ENCODE measurements at places on chromosomes 5 and 9.
A peak's percentile ranks its signal among the peaks of the same experiment; 100 is the strongest.

GRCh38 chr9:130837002-130837511, 2.0 kb downstream of the ABL1 start:
- no peak for DNase-seq

DNA sequence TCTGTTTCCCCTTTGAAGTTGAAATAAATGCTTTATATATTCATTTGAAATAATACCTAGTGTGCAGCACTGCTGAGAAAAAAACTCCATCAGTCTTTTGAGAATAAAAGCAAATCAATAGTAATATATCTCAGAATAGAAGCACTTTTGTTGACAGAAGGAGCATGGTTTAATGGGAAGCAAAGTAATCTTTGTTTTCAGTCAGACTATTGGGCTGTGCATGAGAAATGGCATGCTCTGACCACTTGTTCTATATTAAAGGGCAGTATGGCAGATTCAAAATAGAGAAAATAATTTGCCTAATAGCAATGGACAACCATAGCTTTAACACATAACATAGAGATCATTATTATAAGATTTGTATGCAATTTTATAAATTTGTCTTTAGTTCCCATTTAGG, 12.4 kb downstream of the CDH10 start:
- no peak for DNase-seq

- DNase-seq = peak; percentile 64
Observed at GRCh38 chr5:172659909-172660628, 19.0 kb downstream of the NEURL1B start.

DNA sequence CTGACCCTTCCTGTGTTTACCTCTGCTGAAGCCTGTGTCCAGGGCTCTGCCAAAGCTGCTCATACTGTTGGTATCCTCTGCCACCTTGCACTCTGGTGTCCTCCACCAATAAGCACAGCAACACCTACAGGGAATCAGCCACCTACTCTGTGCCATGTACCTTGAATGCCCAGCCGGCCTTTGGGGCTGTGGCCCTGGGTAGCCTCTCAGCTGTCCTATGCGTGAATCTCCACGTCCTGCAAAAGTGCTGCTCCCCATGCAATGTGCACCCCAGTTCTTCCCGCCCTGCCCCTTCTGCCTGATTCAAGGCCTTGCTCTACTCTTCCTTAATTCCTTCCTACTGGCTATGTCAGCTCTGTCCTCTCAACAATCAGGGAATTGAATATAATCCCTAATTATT, 506.5 kb downstream of the ARHGEF28 start:
- DNase-seq = no peak

- DNase-seq = no peak
Observed at GRCh38 chr9:89633920-89634319, 29.1 kb downstream of the GADD45G start.

DNA sequence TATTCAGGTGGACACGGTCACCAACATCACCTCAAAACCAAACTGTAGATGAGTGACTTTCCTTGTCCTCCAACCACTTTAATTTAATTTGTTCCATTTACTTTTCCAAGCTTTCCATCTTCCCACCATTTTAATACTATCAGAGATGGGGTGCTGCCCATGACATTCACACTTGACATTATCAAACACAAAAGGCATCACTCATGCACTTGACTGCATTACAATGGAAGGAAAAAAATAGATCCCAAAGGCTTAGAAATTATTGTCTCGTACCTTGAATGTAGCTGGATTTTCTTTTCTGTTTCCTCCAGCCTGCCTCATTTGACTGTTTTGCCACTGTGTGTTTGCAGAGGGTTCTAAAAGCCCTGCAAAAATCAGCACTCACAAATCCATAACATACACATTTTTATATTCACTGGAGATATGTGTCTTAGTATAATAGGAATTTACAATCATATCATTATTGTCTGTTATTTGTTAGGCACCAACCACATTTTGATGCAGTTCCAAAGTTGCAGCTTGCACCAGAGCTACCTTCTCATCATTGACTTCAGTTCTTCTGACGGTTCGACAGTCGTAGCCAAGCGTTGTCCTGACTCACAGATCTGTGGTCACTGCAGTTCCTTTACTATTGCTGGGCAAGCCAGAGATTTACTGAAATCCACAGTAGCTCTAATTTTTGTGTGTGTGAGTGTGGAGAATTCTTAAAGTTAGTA, 712.3 kb upstream of the WWC1 start:
- no peak for DNase-seq

DNA sequence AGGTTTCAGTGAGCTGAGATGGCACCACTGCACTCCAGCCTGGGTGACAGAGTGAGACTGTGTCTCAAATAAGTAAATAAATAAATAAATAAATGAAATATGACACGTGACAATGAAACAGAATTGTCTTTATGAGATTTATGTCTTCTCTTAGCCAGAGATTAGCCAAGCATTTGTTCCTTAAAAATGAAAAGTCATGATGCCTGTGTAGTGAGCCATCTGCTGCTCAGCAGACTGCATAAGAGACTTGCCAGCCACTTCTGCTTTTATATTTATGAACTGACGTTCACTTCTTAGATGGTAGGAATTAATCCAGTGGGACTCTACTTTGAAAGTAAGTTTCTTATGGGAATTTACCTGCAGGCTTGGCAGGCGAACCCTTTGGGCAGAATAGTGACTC, 227.4 kb downstream of the NR3C1 start:
- no peak for DNase-seq

- no peak for DNase-seq
Observed at GRCh38 chr5:135063056-135063445, 29.0 kb upstream of the PITX1 start.

DNA sequence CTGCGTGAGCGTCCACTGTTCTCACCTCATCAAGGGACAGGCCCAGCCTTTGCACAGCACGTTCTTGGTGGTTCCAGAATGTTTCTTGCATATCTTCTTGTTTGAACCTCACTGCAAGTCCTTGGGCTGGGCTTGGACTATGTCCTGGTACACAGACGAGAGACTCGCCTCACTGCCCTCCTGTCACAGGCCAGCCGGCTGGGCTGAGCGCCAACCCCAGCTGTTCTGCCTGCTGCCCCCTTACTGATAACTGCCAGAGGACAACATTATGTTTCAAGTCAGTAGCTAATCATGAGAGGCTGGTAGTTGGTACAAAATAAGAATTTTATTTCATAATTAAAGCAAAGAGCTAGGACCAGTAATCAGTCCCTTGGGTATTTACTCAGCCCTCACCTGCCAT, 52.8 kb upstream of the LRRTM2 start:
- peak; percentile 42 for DNase-seq

DNA sequence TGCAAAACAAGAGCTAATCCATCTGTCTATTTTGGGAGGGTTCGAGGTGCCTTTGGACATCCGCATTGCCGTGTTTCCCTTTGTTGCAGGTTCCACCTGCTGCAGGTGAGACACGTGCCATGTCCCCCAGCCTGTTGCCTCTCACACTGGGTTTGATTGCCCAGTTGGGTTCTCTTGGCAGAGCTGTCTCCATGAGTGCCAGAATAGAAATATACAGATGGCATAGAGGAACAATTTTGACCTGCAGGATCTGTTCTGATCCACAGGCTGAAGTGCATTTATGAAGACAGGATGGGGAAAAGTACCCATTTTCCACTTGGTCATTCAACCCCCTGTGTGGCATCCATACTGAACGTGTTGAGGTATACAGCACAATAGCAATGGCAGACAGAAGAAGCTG, 178.1 kb downstream of the SGCD start:
- no peak for DNase-seq

GRCh38 chr9:107587191-107587963, 97.8 kb upstream of the KLF4 start:
- DNase-seq = no peak

Measured in muscle of arm (tissue), 14 donors.